ENCODE measurements at places on chromosomes 12 and 14.

GRCh38 chr12:93980711-93981110 lies 167.7 kb upstream of the PLXNC1 start:
- DNase-seq, result no peak

DNA sequence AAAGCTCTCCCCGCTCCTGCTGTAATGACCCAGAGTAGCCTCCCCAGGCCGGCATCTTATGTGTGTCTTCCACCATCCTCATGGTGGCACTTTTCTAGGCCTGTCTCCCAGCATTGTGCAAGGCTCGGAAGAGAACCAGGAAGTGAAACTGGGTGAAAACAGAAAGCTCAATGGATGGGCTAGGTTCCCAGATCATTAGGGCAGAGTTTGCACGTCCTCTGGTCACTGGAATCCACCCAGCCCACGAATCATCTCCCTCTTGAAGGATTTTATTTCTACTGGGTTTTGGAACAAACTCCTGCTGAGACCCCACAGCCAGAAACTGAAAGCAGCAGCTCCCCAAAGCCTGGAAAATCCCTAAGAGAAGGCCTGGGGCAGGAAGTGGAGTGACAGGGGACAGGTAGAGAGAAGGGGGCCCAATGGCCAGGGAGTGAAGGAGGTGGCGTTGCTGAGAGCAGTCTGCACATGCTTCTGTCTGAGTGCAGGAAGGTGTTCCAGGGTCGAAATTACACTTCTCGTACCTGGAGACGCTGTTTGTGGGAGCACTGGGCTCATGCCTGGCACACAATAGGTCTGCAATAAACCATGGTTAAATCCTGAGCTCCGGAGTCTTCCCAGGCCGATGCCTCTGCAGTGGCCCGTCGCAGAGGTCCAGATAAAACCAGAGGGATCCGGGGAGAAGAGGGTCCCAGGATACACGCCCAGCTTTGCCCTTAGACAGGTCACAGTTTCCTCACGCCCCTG lies 15.6 kb downstream of the ACVRL1 start:
- DNase-seq, result no peak

GRCh38 chr14:63182968-63183367 lies 21.3 kb upstream of the RHOJ start:
- no peak for DNase-seq

DNA sequence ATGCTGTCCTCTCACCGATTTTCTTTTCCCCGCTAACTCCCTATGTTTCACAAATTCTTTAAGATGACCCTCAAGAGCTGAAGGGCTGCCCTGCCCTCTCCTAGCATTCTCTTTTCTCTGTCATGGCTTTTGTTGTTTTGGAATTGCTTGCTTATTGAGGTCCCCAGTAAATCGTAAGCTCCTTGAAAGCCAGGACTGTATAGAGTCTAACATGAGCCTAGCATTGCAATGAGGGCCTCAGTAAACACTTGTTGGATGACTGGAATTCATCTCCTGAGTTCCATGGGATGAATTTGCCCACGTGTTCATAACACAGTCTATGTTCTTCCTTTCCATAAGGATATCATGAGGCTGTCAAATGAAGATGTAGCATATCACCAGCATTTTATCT lies 92.2 kb downstream of the APAF1 start:
- DNase-seq, result no peak

DNA sequence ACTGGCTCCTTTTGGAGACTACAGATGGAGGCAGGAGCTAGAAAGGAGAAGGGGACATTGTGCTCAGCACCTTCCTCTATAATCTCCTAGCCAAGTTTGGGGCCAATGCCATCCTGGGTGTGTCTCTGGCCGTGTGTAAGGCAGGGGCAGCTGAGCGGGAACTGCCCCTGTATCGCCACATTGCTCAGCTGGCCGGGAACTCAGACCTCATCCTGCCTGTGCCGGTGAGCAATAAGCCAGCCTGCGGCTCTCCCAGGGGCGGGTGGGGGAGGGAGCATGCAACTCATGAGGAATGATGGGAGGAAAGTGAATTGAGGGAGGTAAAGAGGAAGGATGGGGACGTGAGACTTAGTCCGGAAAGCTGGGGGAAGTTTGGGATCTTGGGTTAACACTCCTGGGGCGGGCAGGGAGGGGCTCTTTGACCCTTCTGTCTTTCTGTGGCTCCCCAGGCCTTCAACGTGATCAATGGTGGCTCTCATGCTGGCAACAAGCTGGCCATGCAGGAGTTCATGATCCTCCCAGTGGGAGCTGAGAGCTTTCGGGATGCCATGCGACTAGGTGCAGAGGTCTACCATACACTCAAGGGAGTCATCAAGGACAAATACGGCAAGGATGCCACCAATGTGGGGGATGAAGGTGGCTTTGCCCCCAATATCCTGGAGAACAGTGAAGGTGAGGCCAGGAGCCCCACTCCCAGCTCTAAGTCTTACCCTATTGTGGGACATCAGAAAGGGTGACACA lies 3.3 kb downstream of the ENO2 start:
- DNase-seq, result no peak

DNA sequence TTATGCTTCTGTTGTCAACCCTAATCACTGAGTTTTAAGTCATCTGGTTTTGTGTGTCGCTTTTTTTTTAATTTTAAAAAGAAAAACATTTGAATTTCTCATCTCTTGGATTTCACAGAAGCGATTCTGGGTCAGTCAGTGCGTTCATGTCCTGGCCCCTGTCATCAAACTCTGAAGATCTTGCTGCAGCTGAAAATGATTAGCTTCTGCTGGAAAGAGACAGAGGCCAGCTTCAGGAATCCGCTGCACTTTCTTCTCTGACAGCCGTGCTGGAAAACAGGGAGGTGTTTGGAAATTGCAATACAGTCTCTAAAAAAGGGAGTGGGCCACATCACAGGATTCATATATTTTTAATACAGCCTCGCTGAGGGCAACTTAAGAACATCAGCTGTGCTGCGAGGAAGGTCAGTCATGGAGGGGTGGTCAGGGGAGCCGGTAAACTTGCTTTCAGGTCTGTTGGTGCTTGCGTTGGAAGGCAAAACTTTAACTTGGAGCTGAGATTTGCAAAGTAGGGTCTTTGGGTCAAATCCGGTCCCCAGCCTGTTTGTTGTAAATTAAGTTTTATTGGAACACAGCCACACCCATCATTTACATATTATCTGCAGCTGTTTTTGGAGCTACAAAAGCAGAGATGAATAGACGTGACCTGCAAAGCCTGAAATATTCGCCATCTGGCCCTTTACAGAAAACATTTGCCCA lies 190.8 kb downstream of the AACS start:
- no peak for DNase-seq

GRCh38 chr12:106903241-106903945 lies 52.3 kb upstream of the TMEM263 start:
- DNase-seq, result peak; percentile 84

GRCh38 chr12:54134850-54135249 lies 53.9 kb downstream of the SMUG1 start:
- peak; percentile 75 for DNase-seq

- no peak for DNase-seq
These were observed 3.3 kb downstream of the TMEM121 start for GRCh38 chr14:105529569-105530284.

DNA sequence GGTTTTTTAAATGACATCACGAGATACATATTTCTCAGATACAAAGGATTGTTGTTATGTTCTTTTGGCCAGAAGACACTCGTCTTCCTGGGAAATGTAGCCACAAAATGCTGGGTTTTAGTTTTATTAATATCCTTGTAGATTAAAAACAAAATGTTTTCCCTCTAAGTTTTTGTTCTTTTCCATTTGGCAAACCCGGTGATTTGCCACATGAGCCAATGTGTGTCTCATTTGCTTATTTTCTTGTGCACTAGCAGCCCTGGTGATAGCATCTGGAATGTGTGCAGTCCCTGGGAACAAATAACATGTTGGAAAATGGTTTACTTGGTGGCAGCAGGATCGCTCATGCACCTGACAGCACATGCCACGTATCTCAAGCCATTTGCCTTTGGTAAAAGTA lies 61.0 kb downstream of the HMGA2 start:
- DNase-seq, result peak; percentile 21

DNA sequence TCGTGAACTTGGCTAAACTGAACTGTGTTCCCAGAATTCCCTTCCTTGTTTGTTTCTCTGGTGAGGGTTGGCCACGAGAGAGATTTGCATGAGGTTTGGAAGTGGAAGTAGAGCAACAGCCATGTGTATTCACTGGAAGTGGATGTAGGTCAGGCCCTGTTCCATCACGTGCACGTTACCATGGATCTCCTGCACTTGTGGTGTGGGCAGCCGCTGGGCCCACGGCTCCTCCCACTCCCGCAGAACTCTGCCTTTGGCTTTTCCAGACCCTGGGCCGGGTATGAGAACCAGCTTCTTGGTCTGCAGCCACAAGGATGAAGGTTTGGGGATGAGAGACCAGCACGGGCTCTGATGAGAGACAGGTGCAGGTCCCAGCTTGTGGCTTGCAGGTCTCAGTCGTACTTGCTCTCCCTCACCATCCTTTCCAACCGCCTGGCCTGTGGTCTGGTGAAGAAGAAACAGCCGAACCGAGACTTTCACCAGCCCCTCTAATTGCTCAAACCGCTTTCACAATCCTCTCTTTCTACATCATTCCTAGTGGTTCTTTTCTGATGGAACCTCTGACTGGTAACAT lies 94.9 kb downstream of the DUSP16 start:
- no peak for DNase-seq

- peak; percentile 88 for DNase-seq
These were observed 4.5 kb downstream of the HOXC10 start for GRCh38 chr12:53989227-53990113.

- DNase-seq, result no peak
These were observed 335.8 kb upstream of the E2F7 start for GRCh38 chr12:77401064-77401769.
